Osteoblast (primary cell): ENCODE measurements at places on chromosomes 7 and 10. TPM values are rescaled to one million over a fixed set of nuclear protein-coding genes. Genes with fewer than 3 reads are reported as not detected.

DNA sequence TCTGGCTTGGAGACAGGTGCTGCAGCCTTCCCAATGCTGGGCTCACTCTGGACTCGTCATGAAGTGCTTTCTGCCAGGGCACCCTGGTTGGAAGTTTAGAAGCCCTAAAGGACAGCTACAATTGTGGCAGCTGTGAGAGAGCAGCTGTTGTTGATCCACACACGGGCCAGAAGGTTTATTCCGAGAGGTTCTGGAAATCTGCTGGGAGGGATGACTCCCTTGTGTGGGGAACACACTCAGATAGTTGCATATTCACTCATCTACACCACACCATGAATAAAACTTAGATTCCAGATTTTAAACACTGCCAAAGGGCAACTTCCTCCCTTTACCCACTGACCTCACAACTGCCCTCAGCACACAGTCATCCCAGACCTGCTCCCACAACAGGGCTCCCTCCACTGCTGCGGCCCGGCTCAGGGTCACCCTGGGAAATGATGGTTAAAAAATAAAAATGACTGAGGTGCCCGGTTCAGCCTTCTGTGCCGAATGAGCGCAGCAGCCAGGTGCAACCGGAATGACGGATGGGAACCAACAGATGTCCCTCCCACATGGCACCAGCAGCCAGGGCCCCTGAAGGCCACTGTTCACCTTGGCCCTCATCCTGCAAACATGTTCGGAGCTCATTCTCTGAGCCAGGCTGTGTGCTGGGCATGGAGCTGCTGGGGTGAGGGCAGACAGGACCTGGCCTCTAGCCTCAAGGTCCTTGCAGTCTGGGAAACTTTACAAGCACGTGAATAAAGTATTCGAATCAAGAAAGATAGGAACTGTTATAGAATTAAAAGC is 40.2 kb downstream of the ASB13 start:
- H3K4me1 ChIP-seq = peaks cover 13% of the 10 kb centered on the region
- no peaks in the 10 kb centered on the region for H3K27me3 ChIP-seq
- H3K27ac ChIP-seq = no peak overlapping the region
- no peaks in the 10 kb centered on the region for H3K36me3 ChIP-seq

- H3K4me3 ChIP-seq = no peak overlapping the region
- H3K4me1 ChIP-seq = no peaks in the 10 kb centered on the region
- H3K36me3 ChIP-seq = peaks cover 3% of the 10 kb centered on the region
- H3K27ac ChIP-seq = no peak overlapping the region
- no peaks in the 10 kb centered on the region for H3K27me3 ChIP-seq
Observed at GRCh38 chr7:137642472-137642871, 204.3 kb downstream of the DGKI start.

GRCh38 chr7:40842641-40843040 is 707.8 kb downstream of the SUGCT start:
- no peaks in the 10 kb centered on the region for H3K36me3 ChIP-seq
- DNase-seq = no peak
- no peak overlapping the region for H3K4me3 ChIP-seq
- peaks cover 8% of the 10 kb centered on the region for H3K4me1 ChIP-seq

GRCh38 chr7:23298141-23298881 is 828 bp upstream of the MALSU1 start:
- peak; percentile 65 for DNase-seq
- H3K27ac ChIP-seq = peak overlapping the region; percentile 87
- H3K27me3 ChIP-seq = no peaks in the 10 kb centered on the region
- H3K4me1 ChIP-seq = peaks cover 29% of the 10 kb centered on the region
- peak overlapping the region; percentile 96 for H3K4me3 ChIP-seq

Gene SYT15
- total RNA-seq = under 0.01 TPM in 2 replicates

- H3K27ac ChIP-seq = peak overlapping the region; percentile 90
- peak overlapping the region; percentile 7 for H3K4me3 ChIP-seq
- DNase-seq = no peak
- no peaks in the 10 kb centered on the region for H3K36me3 ChIP-seq
- no peaks in the 10 kb centered on the region for H3K27me3 ChIP-seq
- H3K4me1 ChIP-seq = peaks cover 64% of the 10 kb centered on the region
Observed at GRCh38 chr7:6260291-6261187, 11.9 kb downstream of the CYTH3 start.

GRCh38 chr7:47782022-47782421 is 166.2 kb downstream of the PKD1L1 start:
- peak overlapping the region; percentile 99 for H3K27ac ChIP-seq
- no peaks in the 10 kb centered on the region for H3K36me3 ChIP-seq
- no peak overlapping the region for H3K4me3 ChIP-seq
- H3K27me3 ChIP-seq = no peaks in the 10 kb centered on the region

Gene OR2A5
- not detected in 2 replicates for total RNA-seq

Gene ACSM6
- not detected in 2 replicates for total RNA-seq

DNA sequence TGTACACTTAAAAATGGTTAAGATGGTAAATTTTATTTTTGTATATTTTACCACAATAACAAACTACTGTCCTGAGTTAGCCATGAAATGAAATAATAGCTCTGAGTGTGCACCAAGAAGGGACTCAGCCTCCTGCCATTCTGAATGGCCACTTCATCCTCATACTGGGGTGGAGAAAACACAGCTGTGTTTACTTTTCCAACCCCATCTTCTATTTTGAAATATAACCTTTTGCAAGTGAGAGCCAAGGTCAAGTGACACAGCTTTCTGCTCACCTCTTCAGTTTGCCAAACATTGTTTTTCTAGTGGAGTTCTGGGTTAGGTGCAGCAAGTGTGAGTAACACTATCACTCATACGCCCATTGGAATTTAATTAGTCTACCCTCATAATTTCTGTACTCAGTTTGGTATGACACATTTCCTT is 107.4 kb upstream of the GLCCI1 start:
- no peak overlapping the region for H3K27ac ChIP-seq
- peaks cover 6% of the 10 kb centered on the region for H3K4me1 ChIP-seq
- DNase-seq = peak; percentile 66
- no peaks in the 10 kb centered on the region for H3K36me3 ChIP-seq
- H3K4me3 ChIP-seq = no peak overlapping the region
- no peaks in the 10 kb centered on the region for H3K27me3 ChIP-seq

DNA sequence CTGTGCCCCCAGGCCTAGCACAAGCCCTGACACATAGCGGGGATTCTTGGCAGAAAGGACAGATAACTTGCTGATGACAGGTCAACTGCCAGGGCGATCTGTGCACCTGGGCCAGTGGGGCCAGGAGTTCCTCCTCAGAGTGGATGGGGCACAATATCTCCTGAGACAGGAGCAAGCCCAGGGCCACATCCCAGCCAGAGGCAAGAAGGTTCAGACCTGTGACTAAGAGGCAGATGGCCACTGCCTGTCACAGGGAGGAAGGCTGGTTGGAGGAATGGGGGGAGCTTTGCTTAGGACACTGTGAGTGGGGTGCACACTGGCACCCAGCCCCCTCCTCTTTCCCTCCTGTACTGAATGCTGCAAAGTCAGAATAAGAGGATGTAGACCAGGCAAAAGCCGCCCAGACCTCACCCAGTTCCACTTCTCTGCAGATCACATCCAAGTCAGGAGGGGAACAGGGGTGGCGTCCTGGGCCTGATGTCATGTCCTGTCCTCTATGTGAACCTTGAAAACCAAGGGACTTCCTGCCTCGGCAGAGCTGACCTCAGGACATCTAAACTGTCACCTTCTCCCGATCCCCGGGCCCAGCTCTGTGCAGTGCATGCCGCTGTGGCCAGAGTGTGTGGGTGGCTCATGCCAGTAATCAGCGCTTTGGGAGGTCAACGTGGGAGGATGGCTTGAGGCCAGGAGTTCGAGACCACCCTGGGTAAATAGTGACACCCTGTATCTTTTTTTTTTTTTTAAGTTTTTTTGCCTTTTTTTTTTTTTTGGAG is 1.3 kb downstream of the GUSB start:
- H3K27me3 ChIP-seq = no peaks in the 10 kb centered on the region
- H3K27ac ChIP-seq = peak overlapping the region; percentile 8
- DNase-seq = peak; percentile 80
- peak overlapping the region; percentile 88 for H3K4me3 ChIP-seq

GRCh38 chr7:101717628-101718357 is 88.7 kb upstream of the MYL10 start:
- no peaks in the 10 kb centered on the region for H3K27me3 ChIP-seq
- H3K4me1 ChIP-seq = peaks cover 17% of the 10 kb centered on the region
- peak; percentile 98 for DNase-seq
- no peaks in the 10 kb centered on the region for H3K36me3 ChIP-seq
- H3K4me3 ChIP-seq = peak overlapping the region; percentile 49

- H3K4me3 ChIP-seq = no peak overlapping the region
- no peak overlapping the region for H3K27ac ChIP-seq
- DNase-seq = no peak
Observed at GRCh38 chr10:105413997-105414396, 772.9 kb downstream of the SORCS3 start.

GRCh38 chr7:38512704-38513103 is 118.5 kb downstream of the AMPH start:
- no peaks in the 10 kb centered on the region for H3K36me3 ChIP-seq
- H3K4me1 ChIP-seq = no peaks in the 10 kb centered on the region
- no peak overlapping the region for H3K27ac ChIP-seq
- H3K27me3 ChIP-seq = no peaks in the 10 kb centered on the region

GRCh38 chr10:58913717-58914116 is 262.7 kb upstream of the PHYHIPL start:
- no peaks in the 10 kb centered on the region for H3K27me3 ChIP-seq
- no peaks in the 10 kb centered on the region for H3K4me1 ChIP-seq
- no peak for DNase-seq
- H3K36me3 ChIP-seq = no peaks in the 10 kb centered on the region
